ENCODE measurements at places on chromosomes 5 and 9.

GRCh38 chr5:151678713-151679112 lies 8.0 kb downstream of the SPARC start:
- DNase-seq: no peak

GRCh38 chr9:81077572-81077971 lies 611.8 kb downstream of the TLE1 start:
- no peak for DNase-seq

- peak; percentile 29 for DNase-seq
Measured at GRCh38 chr9:134618833-134619447, 22.7 kb upstream of the COL5A1 start.

DNA sequence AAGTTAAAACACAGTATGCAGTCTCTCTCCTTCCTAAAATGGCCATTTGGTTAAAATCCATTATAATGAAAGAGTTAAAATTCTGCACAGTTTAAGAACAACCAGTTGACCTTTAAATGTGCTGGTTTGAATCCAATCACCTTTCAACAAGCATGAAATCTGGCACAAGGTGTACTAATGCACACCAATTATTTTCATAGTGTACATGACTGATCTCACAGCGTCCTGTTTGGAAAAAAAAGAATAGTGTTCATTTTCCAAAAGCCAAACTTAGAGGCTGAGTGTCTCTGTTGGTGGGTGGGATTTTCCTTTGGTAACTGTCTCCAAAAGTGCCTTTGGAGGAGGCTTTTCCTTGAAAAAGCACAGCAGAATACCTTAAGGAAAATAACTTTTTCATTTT lies 180.6 kb downstream of the DEPDC1B start:
- no peak for DNase-seq

- no peak for DNase-seq
Measured at GRCh38 chr5:110288766-110289511, 437.5 kb downstream of the TMEM232 start.
